ENCODE measurements at places on chromosomes 2 and 18. TPM values are rescaled to one million over a fixed set of nuclear protein-coding genes. Genes with fewer than 3 reads are reported as not detected.

DNA sequence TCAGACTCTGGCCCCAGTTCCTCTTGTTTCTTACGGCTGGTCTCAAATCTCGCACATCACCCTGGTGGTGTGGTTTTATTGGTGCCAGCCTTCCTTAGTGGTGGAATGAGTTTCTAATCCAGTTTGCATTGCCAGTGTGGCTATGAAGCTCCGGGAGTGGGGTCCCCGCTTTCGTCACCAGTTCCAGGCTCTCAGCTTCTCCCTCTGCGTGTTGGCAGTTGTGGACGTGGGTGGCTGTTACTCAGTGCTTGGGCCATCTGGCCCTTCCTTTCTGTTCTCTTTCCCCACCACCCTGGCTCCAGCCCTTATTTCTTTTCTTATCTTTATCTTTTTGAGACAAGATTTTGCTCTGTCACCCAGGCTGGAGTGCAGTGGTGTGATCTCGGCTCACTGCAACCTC is 30.1 kb downstream of the EFR3B start:
- no peak for DNase-seq

- DNase-seq, result no peak
Observed at GRCh38 chr2:107712857-107713256, 113.8 kb upstream of the RGPD4 start.

DNA sequence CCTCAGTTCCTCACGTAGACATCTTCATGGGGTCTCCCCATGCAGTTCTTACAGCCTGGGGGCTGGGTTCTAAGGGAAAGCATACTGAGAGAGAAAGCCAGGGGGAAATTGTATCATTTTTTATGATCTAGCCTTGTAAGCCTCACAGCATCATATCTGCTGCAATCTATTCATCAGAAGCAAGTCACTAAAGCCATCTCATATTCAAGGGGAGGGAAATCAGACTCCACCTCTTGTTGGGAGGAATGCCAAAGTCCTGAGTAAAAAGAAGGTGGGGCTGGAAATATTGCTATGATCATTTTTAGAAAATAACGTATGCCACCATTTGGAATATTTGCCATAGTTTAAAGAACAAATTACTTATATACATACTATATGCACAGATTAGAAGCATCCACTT is 304.6 kb downstream of the TXNL1 start:
- no peak for DNase-seq

- no peak for DNase-seq
Observed at GRCh38 chr2:185475914-185476313, 262.7 kb upstream of the FSIP2 start.

DNA sequence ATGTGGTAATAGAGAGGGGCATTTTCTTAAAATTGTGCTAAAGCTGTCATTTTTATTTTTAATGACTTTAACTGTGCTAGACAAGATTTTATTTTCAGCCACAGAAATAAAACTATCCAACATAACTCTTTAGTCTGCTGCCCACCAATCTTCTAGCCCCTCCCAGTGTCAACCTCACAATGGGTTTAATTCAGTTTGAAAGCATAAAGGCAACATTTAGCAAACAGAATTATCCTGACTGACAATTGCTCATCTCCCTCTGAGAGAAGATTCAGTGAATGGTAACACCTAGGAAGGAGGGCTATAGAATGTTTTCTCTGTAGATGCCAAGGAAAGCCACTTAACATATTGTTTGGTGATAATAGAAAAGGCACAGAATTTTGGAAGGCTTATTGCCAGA is 5.2 kb downstream of the ERMN start:
- DNase-seq, result no peak

- peak; percentile 51 for DNase-seq
Observed at GRCh38 chr2:172919732-172920131, 155.9 kb upstream of the MAP3K20 start.

DNA sequence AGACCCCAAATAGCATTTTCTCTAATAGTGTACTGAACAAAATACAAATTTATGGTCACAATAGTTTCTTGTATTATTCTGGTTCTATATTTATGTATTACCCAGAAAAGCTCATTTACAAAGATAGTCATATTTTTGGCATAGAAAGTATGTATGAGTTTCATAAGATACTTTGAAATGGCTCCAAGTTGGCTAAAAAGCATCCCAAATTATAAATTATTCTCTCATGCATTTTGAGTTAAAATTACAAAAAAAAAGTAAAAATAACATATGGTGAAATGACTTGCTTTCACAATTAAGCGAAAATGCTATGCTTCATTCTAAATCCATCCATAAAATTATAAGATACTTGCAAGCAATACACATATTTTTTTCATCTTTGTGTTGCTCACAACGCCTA is 530.7 kb downstream of the ZNF804A start:
- no peak for DNase-seq

GRCh38 chr2:142220901-142221300 is 90.1 kb upstream of the LRP1B start:
- DNase-seq, result no peak

DNA sequence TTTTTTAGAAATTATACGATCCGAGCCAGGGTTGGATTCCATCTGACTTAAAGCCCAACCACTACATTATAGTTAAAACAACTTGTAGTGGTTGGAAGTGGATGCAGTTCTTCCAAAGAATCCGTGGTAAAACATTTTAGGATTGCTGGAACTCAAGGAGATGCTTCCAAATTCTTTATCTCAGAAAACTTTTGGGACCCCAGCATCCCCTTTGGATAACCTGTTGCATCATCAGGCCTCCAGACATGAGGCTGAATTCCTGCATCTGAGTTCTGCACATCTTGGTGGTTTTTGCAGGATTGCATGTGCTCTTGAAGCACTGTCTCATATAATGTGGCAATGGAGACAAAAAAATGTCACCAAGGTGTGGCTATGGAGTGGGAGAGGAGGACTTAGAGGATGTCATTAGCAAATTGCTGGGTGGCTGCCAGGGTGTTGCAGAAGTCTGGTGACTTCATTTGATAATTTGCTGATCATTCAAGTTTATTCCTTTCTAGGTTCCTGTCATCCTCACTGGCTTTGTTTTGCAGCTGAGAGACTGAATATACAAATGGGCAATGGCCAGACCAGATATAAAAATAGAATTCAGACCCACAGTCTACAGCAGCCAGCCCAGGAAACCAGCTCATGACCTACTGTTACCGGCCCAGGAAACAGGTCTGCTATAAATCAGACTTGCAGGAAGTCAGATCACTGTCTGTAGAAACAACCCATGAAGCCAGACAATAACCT is 207.7 kb downstream of the BCL2 start:
- DNase-seq, result peak; percentile 28

DNA sequence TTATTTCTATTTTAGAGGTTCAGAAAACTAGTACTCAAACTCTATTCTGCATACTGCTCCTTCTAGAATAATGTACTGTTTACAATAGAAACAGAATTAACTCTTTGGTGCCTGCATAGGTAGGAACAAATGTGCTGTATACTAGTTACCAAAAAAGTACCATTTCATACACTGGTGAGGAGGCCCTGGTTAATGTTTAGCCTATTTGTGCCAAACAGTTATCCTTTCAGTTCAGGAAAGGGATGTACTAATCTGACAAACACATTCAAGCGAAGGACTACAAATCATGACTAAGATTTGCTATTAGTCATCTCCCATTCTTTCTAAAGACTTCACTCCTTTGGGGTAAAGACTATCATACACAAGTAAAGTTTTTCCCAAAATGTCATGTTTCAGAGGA is 47.4 kb downstream of the EXOC6B start:
- no peak for DNase-seq

- no peak for DNase-seq
Observed at GRCh38 chr2:214577769-214578168, 166.9 kb downstream of the VWC2L start.

- DNase-seq, result no peak
Observed at GRCh38 chr2:144378551-144378950, 141.4 kb downstream of the ZEB2 start.

DNA sequence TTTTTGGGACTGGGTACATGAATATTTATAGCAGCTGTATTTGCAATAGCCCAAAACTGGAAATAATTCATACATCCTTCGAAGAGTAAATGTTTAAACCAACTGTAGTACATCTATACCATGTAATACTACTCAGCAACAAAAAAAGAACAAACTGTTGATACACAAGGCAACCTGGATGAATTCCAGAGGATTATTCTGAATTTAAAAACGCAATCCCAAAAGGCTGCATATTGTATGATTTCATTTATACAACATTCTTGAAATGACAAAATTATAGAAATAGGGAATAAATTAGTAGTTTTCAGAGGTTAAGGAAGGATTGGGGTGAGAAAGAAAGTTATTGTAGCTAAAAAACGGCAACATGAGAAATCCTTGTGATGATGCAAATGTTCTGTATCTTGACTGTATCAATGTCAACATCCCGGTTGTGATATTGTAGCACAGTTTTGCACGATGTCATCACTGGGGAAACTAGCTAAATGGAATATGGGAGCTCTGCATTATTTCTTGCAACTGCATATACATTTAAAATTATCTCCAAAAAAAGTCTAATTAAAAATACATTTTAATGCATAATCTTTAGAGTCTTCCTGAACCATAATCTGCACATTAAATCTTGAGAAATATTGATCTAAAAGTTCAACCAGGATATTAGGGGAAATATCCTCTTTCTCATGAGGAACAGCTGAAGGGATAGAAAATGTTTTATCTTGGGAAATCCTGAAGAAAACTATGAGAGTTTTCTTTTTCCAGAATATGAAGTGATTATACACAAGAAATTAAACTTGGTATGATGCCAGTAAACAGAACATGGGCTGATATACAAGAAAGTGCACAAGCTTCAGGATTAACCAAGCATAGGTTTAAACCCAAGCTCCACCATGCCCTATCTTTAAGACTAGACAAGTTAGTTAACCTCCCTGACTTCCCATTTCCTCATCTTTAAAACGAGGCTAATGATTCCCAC is 21.9 kb downstream of the EVA1A start:
- no peak for DNase-seq

- DNase-seq, result no peak
Observed at GRCh38 chr2:101360232-101360631, 27.1 kb downstream of the CREG2 start.

GRCh38 chr2:178066890-178067669 is 5.5 kb downstream of the PDE11A start:
- DNase-seq, result no peak

DNA sequence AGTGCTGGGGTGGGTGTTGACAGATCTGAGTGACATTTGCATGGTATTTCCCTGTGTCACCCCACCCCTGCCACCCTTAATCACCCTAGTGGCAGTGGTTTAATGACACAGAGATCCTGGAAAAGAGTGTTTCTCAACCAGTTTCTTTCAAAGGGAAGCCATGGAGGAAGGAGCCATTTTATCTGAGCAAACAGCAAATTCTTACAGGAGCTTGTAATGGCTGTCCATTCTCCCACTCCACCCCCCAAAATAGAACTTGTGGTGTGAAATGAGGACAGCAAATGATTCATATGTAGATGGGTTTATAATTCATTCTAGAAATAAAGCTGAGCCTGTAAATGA is 51.5 kb downstream of the CDC42EP3 start:
- no peak for DNase-seq

DNA sequence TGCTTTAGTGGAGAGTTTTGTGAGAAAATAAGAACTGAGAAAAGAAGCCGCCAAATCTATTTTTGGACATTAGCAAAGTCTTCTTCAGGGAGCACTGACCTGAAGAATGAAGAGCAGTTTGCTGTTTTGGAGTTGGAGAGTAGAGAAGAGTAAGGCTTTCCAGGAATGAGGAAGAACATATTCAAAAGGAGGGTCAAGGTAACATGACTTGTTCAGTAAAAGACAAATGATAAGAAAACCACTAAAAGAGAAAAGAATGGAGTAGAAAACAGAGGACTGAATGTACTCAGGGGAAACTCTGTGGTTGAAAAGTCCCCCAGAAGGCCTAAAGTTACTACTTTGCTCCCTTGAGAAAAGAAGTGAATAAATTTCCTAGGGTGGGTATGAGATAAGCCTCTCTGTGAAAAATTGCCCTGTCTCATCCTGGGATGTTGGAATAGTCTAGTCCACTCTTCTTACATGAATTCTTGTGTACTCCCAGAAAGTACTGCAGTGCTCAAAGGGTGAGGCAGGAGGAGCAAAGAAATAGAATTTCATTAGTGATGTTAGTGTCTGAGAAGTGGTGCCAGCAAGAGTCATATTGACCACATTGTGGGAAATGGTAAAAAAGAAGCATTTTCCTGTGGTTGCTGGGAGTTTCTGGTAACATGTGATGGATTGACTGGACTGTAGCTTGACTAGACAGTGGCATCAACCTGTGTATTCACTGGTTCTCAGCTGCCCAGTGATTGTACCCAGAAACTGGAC is 27.8 kb downstream of the MBD5 start:
- no peak for DNase-seq

DNA sequence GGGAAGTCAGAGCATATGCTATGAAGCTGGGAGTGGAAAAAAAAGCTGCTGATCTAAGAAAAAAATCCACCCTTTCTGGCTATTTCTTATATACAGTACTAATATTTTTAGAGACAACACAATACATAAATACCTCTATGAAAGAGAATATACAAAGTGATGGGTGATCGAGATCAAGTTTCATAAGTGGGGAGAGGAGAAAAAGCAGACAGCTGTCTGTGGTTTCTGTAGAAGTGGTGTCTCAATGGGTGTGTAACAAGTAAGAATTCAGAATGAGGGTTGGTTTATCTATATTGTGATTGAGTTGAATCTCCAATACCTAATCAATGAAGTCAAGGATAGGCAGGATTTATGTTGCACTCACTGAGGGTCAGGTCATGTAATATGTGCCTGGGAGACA is 191.0 kb downstream of the HNMT start:
- DNase-seq, result no peak

DNA sequence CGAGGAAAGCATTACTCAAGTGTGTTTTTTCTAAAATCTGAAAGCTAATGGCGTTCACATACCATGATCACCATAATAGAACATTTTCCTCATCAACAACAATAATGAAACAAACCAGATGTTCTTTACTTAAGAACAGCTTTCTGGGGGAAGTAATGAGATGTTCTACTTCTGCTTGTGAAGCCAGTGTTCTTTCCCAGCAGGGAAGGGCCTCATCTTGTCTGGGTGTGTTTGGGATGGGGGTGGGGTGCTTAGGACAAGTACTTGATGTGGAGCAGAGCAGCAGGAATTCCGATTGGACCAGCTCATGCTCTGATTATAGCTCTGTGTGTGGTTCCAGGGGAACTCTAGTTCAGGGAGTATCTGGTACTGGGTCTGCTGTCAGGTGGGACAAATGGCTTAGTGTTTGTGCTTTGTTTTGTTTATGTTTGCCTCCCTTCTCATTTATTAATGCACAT is 163.0 kb upstream of the NOSTRIN start:
- DNase-seq, result peak; percentile 31

DNA sequence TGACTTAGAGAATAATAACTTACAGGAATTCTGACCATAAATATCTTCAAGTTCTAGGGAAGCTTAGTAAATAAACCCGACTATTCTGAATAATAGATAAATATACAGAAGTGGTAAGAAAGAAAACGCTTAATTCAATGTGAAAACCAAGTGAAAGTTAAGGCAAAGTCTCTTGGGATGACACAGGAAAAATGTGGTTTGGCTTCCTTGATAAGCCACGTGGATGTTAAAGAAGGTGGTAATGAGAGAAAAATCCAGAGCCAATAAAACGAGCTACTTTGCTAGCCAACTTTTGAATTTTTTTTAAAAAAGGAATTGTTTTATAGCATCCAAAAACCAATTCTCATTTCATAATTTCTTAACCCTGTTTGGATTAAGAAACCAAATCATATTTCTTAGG is 166.2 kb upstream of the VRK2 start:
- DNase-seq, result no peak

GRCh38 chr2:2638547-2639220 is 307.6 kb upstream of the MYT1L start:
- no peak for DNase-seq

Gene RGPD4
- not detected for total RNA-seq

Gene ABCG8
- 0.30 TPM for total RNA-seq

Gene PDCD1
- total RNA-seq, result 0.28 TPM

Gene NAT8
- not detected for total RNA-seq

Gene CELF4
- total RNA-seq, result 14.8 TPM

Gene PTPRN
- 9.0 TPM for total RNA-seq

Gene RGPD5
- total RNA-seq, result 34.7 TPM

Gene DRC1
- total RNA-seq, result not detected

Measured in adrenal gland (tissue), 19 donors.